T-helper 17 cell (primary cell): ENCODE measurements at places on chromosomes 1 and 21.
A peak's percentile ranks its signal among the peaks of the same experiment; 100 is the strongest.

- no peak for DNase-seq
Measured at GRCh38 chr1:87291107-87291506, 37.6 kb upstream of the LMO4 start.

- no peak for DNase-seq
Measured at GRCh38 chr1:42930178-42931107, 28.2 kb downstream of the SLC2A1 start.

- DNase-seq: no peak
Measured at GRCh38 chr21:33820230-33820770, 95.3 kb downstream of the ATP5PO start.

- DNase-seq: no peak
Measured at GRCh38 chr1:1098681-1099421, 17.0 kb downstream of the C1orf159 start.

DNA sequence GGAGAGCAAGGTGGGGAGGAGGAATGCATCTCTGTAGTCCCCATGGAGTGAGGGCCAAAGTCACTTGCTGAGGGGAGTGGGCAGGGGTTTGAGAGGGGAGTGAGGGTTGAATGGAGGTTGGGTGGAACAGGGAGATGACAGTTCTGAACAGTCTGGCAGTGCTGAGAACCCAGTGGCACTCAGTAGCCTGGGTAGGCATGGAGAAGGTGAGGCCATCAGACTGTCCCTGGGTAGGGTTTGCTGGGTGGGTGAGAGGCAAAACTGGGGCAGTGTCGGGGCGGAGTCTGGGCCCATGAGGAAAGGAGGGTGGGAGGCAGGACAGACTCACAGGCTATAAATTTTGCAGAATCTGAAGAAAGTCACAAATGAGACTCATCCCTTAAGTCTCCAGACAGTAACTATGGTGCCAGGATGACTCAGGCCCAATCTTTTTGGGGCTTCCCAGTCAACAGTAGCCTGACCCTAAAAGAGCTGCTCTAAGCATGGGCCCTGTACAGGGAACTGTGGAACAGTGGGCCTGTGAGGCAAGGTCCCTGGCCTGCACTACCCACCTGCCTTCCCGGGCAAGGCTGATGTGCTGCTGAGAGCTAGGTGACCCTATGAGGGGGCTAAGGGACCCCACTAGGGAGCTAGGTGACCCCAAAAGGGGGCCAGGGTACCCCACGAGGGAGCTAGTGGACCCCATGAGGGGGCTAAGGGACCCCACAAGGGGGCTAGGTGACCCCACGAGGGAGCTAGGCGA is 51.0 kb upstream of the DMRTB1 start:
- DNase-seq: no peak

- no peak for DNase-seq
Measured at GRCh38 chr1:112735752-112736151, 20.6 kb upstream of the PPM1J start.

GRCh38 chr1:205356440-205357139 is at the start of gene KLHDC8A:
KLHDC8A (minus strand) TSS chr1:205356922; CDS start chr1:205343604, 13,318 bp downstream.
- DNase-seq: no peak

DNA sequence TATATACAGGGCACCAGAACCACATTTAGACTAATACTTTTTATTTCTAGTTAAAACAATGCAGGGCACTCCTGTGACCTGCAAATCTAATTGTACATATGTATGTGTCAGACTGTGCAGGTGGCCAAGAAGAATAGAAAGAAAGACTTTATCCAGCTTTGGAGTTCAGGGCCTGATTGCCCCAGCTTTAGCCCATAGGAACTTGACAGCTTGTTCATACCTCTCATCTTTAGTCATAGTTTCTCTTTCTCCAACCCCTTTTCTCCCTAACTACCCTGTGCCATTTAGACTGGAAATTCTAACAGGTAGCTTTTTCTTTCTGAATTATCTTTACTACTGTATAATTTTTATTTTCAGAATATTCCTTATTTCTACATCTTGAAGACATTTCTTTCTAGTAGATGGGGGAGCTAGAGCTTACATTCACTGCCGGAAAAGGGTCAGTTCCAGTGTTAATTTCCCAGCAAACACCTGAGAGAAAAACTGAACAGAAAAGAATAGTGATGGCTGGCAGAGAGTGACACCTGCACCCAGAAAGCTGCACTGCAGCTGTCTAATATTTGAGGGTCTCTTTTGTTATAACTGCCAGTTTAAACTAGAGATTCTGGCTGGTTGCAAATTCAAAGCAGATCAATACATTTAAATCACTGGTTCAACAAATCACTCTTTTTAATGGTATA is 8.4 kb downstream of the YBX1 start:
- no peak for DNase-seq

- DNase-seq: no peak
Measured at GRCh38 chr1:102858695-102859094, 249.6 kb downstream of the COL11A1 start.

DNA sequence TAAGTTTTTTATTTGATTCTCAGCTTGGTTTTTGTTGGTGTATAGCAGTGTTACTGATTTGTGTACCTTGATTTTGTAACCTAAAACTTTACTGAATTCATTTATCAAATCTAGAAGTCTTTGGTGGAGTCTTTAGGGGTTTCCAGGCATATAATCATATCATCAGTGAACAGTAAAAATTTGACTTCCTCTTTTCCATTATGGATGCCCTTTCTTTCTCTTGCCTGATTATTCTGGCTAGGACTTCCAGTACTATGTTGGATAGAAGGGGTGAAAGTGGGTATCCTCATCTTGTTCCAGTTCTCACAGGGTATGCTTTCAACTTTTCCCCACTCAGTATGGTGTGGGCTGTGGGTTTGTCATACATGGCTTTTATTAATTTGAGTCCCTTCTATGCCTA is 23.6 kb upstream of the MAB21L3 start:
- DNase-seq: no peak

DNA sequence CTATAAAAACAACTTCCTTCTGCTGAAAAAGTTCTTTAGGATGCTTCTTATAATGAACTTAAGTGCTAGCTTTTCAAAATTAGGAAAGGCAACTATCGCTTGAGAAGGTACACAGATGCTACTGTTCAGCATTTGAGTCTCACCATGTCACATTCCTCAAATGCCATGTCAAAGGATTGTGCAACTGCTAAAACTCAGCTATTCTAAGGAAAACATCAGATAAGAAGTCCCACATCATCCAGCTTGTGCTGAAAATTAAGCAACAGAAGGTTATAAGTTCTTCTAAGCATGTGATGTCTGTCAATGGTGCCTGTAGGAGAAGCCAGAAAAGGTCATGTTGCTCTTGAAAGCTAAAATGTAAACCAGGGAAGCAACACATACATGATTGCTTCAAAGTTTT is 36.5 kb downstream of the MCOLN2 start:
- DNase-seq: no peak

- DNase-seq: no peak
Measured at GRCh38 chr1:246110343-246111219, 396.5 kb downstream of the SMYD3 start.

GRCh38 chr21:38985568-38986378 is 180.0 kb downstream of the ETS2 start:
- DNase-seq: no peak

DNA sequence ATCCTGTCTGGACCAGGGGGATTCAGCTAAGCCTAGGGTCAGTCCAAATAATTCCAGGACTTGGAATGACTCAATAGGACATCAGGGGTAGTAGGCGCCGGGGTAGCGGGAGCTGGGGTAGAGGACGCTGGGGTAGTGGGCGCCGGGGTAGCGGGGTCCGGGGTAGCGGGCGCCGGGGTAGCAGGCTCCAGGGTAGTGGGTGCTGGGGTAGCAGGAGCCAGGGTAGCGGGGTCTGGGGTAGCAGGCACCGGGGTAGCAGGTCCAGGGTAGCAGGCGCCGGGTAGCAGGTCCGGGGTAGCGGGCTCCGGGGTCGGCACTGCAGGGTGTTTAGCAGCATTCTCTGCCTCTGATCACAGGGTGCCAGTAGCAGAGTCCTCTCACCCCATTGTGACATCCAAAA is 248.9 kb downstream of the KCNJ6 start:
- DNase-seq: no peak

- peak; percentile 72 for DNase-seq
Measured at GRCh38 chr1:37479255-37480124, 5.1 kb downstream of the ZC3H12A start.

- DNase-seq: no peak
Measured at GRCh38 chr1:229127301-229127700, 143.6 kb upstream of the RAB4A start.

- DNase-seq: no peak
Measured at GRCh38 chr1:160189649-160190625, at the start of gene CASQ1. CASQ1 (plus strand) TSS chr1:160190575; CDS start chr1:160190752, 177 bp downstream.

- no peak for DNase-seq
Measured at GRCh38 chr21:23960769-23961168, 1646.5 kb downstream of the MRPL39 start.

DNA sequence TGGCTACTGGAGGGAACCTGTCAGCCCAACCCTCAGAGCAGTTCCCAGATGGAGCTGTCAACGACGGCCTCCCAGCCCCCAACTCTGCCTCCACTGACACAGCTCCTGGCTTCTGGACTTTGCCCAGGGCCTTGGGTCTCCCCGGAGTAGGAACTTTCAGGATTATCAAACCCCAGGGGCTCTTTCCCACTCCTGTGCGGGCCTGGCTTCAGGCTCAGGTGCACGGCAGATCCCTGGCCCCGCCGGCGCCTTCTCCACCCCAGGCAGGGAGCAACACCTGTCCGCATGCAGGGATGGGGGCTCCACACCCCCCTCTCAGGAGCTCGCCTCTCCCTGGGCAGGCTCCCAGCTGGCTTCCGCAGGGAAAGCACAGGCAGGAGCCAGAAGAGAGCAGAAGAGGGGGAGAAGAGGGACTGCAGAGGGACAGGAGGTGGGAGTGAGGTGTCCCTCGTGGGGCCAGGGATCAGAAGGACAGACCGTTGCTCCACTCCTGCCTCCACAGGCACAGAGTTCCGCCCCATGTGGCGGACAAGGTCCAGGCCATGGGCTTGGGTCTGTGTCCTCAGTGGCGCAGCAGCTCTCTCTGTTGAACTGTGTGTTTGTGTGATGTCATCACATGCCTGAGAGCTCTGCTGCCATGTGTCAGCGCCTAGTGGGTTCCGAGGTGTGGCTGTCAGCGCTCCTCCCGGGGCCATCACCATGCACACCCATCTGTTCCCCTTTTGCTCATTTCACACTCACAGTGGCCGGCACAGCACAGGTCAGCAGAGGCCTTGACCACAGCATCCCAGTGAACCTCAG is 107.7 kb downstream of the PDE9A start:
- DNase-seq: no peak

- no peak for DNase-seq
Measured at GRCh38 chr1:116560704-116561490, 9.9 kb downstream of the CD58 start.

GRCh38 chr1:87028576-87028975 is 114.1 kb downstream of the HS2ST1 start:
- no peak for DNase-seq

DNA sequence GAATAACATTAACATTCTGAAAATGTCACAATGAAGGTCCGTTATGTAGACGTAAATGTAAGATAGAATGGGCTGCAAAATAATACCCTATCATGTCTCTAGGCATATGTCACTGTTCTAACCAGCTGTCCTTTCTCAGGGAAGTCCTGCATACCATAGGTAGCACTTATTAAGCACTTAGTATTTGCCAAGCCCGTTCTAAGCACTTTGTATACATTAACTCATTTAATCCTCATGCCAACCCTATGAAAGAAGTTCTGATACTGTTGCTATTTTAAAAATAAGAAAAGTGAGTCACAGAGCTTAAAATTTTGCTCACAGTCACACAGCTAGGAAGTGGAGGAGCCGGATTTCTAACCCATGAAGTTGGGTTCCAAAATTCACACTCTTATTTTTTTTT is 15.7 kb downstream of the GAS5 start:
- DNase-seq: no peak

DNA sequence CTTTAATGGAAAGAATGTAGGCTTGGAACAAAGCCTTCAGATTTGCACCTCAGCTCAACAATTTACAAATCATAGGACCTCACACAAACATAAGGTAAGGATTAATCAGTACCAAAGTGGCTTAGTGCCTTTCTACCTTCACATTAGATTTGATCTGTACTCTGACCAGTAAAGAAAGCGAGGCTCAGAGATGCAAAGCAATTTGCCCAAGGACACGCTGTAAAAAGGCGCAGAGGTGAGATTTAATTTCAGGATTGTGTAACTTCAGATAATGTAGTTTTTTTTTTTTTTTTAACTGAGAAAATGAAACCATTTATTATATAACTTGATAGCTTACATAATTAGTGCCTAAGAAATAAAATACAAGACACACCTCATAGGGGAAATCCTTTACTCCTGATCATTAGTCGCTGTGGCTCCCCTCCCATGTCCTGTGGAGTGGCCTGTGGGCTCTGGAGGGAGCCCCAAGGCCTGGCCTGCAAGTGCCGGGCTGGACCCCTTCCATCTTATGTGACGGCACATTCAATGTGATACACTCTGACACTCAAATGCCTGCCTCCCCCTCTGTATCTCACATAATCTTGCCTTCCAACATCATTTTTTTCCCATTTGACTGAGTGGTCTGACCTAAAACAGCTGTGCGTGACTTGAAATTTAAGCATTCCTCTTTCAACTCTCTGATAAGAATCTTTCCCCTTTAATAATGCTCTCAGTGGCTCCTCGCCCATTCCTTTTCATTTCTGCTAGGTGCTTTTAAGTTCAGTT is 426.5 kb upstream of the DAB1 start:
- no peak for DNase-seq

GRCh38 chr1:107135463-107135862 is 5.4 kb upstream of the NTNG1 start:
- DNase-seq: no peak

- DNase-seq: peak; percentile 8
Measured at GRCh38 chr1:214427871-214428277, 123.5 kb downstream of the PTPN14 start.

DNA sequence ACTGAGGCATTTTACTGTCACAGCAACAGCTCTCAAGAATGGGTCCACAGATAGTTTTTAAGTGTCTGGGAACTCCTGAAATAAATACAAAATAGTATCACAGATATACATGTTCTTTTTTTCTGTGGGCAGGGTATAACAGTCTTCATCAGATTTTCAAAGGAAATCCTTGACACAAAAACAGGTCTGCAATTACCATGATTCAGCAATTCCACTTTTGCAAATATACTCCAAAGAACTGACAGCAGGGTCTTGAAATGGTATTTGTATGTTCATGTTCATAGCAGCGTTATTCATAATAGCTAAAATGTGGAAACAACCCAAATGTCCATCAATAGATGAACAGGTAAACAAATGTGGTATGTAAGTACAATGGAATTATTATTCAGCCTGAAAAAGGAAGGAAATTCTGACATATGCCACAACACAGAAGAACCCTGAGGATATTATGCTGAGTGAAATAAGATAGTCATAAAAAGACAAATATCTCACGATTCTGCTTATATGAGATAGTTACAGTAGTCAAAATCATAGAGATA is 85.0 kb downstream of the EPS15 start:
- no peak for DNase-seq
